H9 (cell line): ENCODE measurements at places on chromosomes 2 and 18.

GRCh38 chr2:47535996-47536395, 133.0 kb downstream of the MSH2 start:
- no peak for DNase-seq

DNA sequence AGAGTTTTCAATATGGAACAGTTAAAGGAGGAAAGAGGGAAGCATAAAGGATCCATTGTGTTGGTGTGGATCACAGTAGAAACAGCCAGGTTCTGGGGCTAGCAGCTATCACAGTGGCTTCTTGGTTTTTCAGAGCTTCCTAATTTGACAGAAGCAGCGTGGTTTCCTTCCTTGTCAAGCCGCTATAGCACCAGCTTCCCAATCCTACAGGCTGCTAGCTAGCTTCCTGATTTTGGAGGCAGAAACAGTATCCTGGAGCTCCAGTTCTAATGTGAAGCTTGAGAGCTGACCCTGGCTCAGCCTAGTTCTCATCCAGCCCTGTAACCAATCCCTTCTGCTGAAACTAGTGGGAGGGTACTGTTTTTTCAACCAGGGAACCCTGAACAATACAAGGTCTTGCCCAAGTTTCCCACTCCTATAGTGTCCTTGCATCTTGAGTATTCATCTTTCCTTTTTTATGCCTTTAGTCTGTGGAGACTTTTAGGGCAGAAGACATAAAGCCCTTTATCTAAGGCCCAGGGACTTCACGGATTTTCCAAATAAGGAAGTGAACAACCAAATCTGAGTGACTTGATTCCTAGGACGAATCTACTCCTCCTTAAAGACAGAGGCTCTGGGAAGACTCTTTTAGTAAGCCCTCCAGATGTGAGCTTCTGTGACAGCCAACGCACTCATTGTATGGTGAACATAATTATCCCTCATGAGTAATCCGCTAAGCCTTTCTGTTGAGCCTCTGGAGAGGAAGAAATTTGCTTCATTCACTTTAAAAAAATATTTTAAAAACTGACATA, 33.8 kb downstream of the CCDC93 start:
- no peak for DNase-seq

DNA sequence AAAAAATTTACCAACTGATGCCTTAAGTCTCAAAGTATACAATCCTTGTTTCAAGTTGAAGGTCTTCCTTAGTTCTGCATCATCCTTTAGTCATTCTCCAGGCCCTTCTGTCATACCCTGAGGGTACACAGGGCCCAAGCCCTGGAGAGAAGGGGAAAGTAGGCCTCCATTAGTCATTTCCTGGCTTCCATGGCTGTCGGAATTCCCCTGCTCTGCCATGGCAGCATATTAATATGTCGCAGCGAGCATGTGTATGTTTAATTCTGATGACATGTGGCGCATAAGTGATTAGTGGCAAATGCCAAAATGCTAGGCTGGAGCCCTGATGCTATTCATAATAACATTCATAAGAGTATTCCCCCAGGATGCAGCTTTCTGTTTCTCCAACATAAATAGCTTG, 22.1 kb downstream of the GPR39 start:
- no peak for DNase-seq

DNA sequence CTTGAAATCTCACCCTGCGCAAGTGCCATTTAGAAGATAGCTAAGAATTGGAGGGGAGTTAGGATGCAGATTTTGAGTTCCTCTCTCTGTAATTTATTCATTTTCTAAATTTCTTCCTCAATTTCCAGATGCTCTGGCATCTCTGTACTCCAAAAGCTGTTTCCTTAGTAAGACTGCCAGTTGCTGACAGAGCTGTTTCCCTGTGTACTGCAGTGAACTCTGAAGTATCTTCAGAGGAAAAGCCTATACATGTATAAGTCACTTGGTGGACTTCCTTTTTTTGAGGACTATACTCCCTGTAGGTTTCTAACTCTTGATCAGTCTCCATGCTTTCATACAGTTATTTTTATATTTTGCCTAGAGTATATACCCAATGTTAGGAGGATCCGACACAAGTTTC, 1.5 kb upstream of the RESP18 start:
- no peak for DNase-seq

DNA sequence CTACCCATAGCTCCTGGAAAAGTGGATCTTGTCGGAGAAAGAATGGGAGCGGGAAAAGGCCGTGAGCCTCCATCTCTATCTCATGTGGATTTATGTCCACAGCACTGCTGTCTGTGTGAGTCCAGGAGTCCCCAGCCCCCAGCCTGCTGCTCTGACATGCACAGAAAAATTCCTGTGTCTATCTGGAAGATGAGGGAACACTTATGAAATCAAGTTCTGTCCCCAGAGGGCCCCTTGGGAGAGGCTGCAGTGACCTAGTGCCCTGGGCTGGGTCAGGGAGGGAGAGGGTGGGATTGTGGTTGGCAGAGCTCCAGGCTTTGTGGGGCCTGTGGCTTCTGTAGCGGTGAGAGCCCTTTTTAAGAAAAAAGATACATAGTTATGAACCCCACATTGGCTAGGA, 37.6 kb downstream of the HJURP start:
- DNase-seq, result no peak

DNA sequence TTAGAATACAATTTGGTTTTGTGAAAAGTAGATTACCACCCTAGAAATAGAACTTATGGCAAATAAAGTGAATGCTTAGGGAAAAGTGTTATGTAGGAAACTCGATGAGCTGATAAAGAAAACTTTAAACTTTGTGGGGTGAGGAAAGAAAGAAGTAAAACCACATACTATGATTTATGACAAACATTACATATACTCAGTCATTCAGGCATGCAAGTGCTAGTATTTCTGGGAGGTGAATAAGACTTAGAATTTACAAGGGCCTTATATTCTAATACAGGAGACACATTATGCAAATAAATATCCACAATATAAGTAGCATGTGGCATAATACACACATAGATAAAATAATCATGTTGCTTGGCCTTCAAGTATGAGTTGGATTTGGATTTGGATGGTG, 618.1 kb downstream of the XIRP2 start:
- no peak for DNase-seq

- DNase-seq, result no peak
These were observed 40.3 kb downstream of the CYB5A start for GRCh38 chr18:74251297-74252038.

GRCh38 chr2:150449856-150450255, 37.6 kb downstream of the RND3 start:
- DNase-seq, result no peak

- DNase-seq, result peak; percentile 65
These were observed 485 bp upstream of the GALNT3 start for GRCh38 chr2:165794536-165794928.

- DNase-seq, result no peak
These were observed 82.0 kb upstream of the IL1R2 start for GRCh38 chr2:101909760-101910159.

DNA sequence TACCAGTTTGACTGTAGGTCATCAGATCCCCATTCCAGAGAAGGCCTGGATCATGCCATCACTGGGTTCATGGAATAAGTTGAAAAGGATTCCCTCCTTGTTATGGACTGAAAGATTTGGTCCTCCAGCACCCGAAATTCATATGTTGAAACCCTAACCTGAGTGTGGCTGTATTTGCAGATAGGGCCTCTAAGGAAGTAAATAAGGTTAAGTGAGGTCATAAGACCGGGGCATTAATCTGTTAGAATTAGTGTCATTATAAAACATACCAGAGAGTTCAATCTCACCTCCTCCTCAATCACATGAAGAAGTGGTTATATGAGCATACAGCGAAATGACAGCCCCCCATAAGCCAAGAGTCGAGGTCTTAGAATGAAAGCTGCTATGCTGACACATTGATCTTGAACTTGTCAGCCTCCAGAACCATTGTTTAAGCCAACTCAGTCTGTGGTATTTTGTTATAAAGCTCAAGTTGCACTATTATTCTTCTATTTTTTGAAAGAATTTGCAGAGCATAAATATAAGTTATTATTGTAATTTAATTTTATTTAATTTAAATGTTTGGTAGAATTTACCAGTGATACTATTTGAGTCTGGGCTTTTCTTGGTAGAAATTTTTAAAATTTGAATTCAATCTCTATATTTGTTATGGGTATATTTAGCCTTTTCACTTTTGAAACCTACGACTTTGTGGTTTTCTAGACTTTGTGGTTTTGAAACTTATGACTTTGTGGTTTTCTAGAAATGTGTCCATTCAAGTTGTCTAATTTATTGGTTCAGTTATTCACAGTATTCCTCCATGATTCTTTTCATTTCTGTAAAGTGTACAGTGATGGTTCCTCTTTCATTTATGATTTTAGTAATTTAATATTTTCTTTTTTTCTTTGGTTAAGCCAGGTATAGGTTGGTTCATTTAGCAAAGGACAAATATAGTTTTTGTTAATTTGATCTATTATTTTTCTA, 1206.7 kb upstream of the CDH2 start:
- DNase-seq, result no peak

GRCh38 chr2:167581961-167582574, 665.3 kb downstream of the STK39 start:
- DNase-seq, result no peak

GRCh38 chr2:26401739-26402541, at the start of gene DRC1:
Gene DRC1, plus strand, starts transcription at chr2:26401920. Its CDS starts 70 bp downstream, at chr2:26401990.
- peak; percentile 94 for DNase-seq

GRCh38 chr2:230583581-230583980, 129.1 kb upstream of the CAB39 start:
- no peak for DNase-seq

- DNase-seq, result no peak
These were observed 229.2 kb downstream of the ANAPC1 start for GRCh38 chr2:111654829-111655228.

- no peak for DNase-seq
These were observed 46.7 kb downstream of the NDUFA10 start for GRCh38 chr2:239978411-239978810.

DNA sequence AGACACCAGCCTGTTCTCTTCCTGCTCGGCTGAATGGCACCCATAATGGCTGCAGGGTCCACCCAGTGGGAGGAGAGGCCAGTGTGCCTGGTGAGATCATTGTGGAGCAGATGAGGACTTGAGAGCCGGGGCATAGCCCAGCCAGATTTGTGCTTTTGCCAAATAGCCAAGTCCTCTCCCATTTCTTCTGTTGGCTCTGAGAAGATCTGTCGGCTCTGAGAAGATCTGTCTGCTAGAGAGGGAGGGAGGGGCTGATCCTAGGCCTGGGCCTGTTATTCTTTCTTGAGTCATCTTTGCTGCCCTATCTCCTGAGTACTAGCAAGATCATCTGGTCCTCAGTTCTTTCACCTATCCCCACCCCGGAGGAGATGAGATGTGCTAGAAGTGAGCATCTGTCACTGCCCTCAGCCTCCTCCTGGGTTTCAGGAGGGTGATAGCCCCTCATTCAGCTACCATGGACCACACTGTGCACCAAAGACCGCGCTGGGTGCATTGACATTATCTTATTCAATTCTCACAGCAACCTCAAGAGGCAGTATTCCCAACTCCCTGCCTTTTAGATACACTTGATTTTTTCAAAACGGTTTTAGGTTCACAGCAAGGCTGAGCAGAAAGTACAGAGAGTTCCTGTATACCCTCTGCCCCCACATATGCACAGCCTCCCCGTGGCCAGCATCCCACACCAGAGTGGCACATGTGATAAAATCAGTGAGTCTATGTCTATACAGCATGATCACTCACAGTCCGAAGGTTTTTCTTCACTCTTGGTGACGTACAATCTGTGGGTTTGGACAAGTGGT, 98.6 kb downstream of the CAPN13 start:
- peak; percentile 21 for DNase-seq

DNA sequence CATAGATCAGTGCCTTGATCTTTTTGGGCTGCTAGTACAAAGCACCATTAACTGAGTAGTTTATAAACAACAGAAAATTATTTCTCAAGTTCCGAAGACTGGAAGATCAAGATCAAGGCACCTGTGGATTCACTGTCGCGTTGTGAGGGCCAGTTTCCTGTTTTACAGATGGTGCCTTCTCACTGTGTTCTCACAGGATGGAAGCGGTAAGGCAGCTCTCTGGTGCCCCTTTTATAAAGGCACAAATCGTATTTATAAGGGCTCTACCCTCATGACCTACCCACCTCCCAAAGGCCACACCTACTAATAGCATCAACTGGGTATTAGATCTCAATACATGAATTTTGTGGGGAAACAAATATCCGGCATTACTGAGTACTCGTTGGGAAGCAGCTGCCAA, 729.5 kb upstream of the SLC39A10 start:
- DNase-seq, result no peak

DNA sequence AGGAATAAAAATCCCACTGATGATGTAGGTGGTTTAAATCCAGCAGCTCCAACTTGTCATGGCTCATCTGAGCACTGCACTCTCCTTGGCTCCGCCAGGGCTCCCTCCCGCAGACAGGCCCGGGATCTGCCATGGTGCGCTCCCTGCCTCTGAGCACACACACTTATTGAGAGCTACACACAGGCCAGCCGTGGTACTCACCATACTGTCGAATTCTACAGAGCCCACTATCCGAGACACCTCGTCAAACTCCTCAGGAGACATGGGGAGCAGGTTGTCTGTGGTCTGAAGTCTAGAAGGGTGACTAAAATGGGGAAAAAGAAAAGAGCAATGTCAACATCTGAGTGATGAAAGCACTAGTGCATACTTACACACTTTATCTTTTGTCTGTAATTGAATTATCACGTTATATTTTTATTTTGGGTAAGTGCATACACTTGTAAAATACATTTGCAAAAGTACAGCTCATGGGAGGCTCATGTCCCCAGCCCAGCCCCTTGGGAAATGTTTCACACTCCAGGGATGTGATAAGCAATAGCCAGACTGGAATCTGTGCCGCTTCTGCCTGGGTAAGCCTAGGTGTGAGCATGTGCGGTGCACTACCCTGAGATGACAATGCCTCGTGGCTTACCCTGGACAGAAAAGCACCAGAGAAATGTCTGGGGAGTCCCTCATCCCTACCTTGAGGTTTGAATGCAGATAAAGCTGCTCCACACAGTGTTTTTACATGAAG, 39.2 kb downstream of the STAT1 start:
- no peak for DNase-seq

- no peak for DNase-seq
These were observed 62.1 kb downstream of the BCL2 start for GRCh38 chr18:63257453-63257852.

DNA sequence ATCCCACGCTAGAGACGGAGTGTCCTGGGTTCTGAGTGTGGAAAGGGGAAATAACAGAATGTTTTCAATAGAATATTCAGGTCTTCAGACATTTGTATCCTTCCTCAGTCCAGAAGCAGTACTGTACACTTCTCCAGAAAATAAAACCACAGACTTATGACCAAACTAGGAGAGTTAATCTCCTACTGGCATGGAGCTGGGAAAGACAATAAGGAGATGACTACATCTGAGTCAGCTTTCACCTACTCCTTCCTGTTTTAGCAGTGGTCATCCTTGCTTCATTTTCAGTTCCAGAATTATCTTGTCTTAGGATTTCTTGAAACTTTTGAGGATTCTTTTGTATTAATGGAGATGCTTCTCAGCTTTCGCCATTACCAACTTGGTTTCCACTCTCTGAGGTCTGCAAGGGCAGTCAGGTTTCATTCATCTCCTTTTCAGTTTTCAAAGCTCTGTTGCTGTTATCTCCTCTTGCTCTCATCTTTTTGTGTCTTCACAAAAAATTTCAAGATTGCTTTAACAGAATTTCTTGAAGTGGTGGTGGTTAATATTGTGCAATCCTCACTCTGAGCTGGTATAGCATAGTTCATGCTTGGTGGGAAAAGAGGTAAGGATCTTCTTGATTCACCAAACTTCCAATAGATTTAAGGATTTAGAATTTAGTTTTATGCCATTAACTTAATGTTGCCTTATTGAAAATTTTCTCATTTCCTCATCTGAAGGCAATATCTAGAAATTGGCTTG, 23.7 kb upstream of the NR4A2 start:
- no peak for DNase-seq
